ENCODE measurements at places on chromosomes 12 and 14. TPM values are rescaled to one million over a fixed set of nuclear protein-coding genes. Genes with fewer than 3 reads are reported as not detected.

IGFBP6 gene
- total RNA-seq = not detected

PSMC6 gene
- 97.6 TPM for total RNA-seq

CPNE6 gene
- 0.09 TPM for total RNA-seq

DIO3 gene
- not detected for total RNA-seq

DBX2 gene
- total RNA-seq = not detected

ARF6 gene
- 136 TPM for total RNA-seq

MAP1LC3B2 gene
- 1.0 TPM for total RNA-seq

GUCY2C gene
- total RNA-seq = 0.32 TPM

RPS26 gene
- total RNA-seq = 23.9 TPM

KSR2 gene
- not detected for total RNA-seq

NRDE2 gene
- total RNA-seq = 35.3 TPM

HOXC6 gene
- total RNA-seq = not detected

OASL gene
- total RNA-seq = 0.86 TPM

CLEC2D gene
- total RNA-seq = 437 TPM

KRT78 gene
- total RNA-seq = not detected

WDHD1 gene
- total RNA-seq = 9.5 TPM

MIP gene
- total RNA-seq = not detected

SOX5 gene
- total RNA-seq = 85.5 TPM

TAS2R7 gene
- total RNA-seq = not detected

CCDC63 gene
- not detected for total RNA-seq

BCL11B gene
- 0.10 TPM for total RNA-seq

POTEM gene
- total RNA-seq = not detected

MMP19 gene
- not detected for total RNA-seq

SMIM41 gene
- 0.24 TPM for total RNA-seq

PRH2 gene
- total RNA-seq = not detected

ACTN1 gene
- 0.29 TPM for total RNA-seq

BRMS1L gene
- 3.7 TPM for total RNA-seq

CLEC6A gene
- total RNA-seq = not detected

DENND5B gene
- 64.1 TPM for total RNA-seq

SLC15A5 gene
- not detected for total RNA-seq

NOXRED1 gene
- 0.27 TPM for total RNA-seq

DCTN2 gene
- total RNA-seq = 91.8 TPM

KRT4 gene
- total RNA-seq = not detected

NGB gene
- total RNA-seq = not detected

SLCO1B1 gene
- not detected for total RNA-seq

LHX5 gene
- not detected for total RNA-seq

ANO4 gene
- not detected for total RNA-seq

HSPA2 gene
- 5.4 TPM for total RNA-seq

CCDC38 gene
- 0.42 TPM for total RNA-seq

AQP6 gene
- not detected for total RNA-seq

NPAS3 gene
- total RNA-seq = not detected

FIGNL2 gene
- 0.39 TPM for total RNA-seq

OR5AU1 gene
- not detected for total RNA-seq

ALX1 gene
- not detected for total RNA-seq

CD163L1 gene
- 0.88 TPM for total RNA-seq
